Activated naive CD4-positive, alpha-beta T cell (primary cell): ENCODE measurements at places on chromosomes 12 and 14.

GRCh38 chr14:84807673-84808072, 722.3 kb upstream of the FLRT2 start:
- no peak for DNase-seq

GRCh38 chr14:95597784-95598211, 62.9 kb downstream of the GLRX5 start:
- DNase-seq, result no peak

DNA sequence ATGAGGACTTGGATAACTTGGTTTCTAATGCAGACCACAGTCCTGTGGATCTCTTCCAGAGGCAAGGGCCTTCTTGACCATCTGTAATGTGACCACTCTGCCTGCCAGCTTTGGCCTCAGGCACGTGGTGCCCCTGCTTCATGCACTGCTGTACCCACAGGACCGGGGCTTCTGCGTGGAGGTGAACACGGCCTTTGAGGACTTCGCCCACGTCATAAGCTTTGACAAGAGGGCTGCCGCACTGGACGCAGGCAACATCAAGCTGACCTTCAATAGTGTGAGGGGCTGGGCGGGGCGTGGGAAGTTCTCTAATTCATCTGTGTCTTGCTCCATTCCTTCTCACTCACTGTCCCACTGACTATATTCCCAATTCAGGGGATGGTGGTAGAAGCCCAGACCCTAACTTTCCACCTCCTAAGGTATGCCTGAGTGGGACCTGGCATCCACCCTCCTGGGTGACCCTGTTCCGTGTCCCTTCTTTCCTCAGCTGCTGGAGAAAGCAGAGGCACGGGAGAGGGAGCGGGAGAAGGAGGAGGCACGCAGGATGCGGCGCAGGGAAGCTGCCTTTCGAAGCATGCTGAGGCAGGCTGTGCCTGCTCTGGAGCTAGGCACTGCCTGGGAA, 18.5 kb downstream of the PRPF40B start:
- no peak for DNase-seq

DNA sequence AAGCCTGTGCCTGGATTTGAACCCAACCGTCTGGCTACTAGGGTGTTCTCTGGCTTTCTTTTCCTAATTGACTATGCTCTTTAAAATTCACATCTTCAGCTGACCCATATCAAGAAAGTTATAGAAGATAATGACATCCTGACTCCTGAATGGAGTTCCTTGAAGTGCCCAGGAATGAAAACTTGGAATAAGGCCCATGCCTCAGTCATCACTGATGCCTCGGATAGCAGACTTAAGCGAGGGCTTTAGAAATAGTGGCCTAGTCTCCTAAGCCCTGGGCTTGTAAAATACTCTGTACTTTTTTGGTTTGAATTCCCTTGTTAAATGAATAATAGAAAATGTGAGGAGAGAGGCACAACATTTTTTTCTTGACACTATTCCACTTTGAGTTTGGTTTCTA, 39.0 kb downstream of the CHST11 start:
- no peak for DNase-seq
